AG04449 (cell line): ENCODE measurements at places on chromosomes 7 and 10.
A peak's percentile ranks its signal among the peaks of the same experiment; 100 is the strongest.

DNA sequence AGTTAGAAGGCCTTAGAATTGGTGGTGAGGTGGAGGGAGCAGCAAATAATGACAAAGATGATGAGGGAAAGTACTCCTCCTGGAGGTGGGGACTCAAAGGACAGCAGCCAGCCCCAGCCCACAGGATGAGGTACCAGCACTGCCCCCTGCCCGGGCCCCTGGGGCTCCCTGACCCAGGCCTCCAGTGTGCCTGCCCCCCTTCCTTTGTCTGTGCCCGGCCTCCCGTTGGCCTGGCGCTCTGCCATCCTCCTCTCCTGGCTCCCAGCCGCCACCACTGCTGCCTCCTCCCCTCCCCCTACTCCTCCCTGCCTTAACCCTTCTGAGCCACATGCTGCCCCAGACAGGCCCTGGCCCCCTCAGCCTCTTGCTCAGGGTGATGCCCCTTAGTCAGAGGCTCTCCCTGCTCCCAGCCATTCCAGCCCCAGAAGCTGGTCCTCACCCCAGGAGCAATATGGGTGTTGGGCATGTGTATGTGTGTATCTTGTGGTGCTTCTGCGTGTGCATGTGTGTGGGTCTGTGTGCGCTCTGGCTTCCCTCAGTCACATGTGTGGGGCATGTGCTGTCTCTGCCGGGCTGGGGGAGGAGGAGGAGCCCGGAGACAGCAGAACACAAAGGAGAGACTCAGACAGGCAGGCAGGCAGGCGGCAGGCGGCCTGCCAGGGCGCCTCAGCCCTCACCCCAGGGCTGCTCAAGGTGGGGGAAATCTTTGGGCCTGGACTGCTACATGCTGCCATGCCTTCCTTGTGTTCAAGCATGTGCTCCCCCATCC, 2.6 kb downstream of the LDB1 start:
- no peak for DNase-seq

- no peak for DNase-seq
These were observed 227.8 kb downstream of the CELF2 start for GRCh38 chr10:11245510-11245909.

- peak; percentile 38 for DNase-seq
These were observed 12.2 kb downstream of the CCDC6 start for GRCh38 chr10:59894114-59894513.

DNA sequence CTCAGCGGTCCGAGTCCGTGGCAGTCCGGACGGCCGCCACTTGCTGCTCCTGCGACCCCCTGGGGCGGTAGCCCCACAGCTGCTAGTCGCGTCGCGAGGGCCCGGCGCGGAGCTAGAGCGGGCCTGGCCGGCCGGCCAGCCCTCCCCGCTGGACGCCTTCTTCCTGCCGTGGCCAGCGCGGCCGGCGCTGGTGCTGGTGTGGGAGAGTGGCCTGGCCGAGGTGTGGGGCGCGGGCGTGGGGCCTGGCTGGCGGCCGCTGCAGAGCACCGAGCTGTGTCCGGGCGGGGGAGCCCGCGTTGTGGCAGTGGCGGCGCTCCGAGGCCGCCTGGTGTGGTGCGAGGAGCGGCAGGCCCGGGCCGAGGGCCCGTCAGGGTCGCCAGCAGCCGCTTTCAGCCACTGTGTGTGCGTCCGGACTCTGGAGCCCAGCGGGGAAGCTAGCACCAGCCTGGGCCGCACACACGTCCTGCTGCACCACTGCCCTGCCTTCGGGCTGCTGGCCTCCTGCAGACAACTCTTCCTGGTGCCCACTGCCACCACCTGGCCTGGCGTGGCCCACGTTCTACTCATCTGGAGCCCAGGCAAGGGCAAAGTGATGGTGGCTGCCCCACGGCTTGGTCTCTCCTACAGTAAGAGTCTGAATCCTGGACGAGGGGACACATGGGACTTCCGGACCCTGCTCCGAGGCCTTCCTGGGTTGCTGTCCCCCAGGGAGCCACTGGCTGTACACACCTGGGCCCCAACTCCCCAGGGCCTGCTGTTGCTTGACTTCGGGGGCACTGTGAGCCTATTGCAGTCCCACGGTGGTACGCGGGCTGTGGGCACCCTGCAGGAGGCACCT, 631 bp downstream of the HPS6 start:
- no peak for DNase-seq

DNA sequence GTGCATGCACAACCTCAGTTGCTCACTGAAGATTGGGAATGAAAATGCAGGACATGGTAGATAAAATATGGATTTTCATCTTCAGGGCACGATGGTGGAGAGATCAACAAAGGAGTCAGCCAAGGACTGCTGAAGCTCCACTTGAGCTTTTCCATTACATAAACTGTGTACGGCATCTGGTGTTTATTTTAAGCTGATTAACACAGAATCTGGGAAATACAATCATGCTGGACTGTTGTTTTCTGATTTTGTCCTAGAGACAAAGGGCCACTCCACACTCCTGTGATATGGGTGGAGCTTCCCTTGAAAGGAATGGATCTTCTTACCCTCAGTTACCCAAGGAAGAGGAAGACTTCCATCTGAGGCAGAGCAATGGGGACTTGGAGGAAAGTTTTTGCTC, 120.6 kb downstream of the SAMD9 start:
- no peak for DNase-seq

DNA sequence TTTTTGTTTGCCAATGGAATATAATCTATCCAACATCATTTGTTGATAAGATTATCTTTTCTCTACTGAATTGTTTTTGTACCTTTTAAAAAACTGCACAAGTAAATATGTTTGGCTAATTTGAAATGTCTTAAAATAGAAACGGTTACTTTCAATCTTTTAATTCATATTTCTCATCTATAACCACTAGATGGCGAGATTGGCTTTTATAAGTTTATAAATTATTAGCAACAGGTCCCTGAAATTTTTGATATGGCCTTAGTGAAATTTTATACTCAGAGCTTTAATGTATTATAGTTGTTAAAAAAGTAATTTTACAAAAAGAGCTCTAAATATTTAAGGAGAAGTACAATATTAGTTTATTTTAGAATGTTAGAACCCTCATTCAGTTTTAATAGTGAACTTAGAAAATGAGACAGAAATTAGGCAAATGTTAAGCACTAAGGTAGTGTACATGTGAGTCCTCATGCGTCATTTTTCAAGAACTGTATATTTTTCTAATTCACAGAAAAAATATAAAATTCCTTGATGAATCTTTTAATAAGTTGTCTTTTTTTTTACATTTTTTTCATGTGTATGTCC, 592.5 kb downstream of the ARL4A start:
- DNase-seq = no peak

DNA sequence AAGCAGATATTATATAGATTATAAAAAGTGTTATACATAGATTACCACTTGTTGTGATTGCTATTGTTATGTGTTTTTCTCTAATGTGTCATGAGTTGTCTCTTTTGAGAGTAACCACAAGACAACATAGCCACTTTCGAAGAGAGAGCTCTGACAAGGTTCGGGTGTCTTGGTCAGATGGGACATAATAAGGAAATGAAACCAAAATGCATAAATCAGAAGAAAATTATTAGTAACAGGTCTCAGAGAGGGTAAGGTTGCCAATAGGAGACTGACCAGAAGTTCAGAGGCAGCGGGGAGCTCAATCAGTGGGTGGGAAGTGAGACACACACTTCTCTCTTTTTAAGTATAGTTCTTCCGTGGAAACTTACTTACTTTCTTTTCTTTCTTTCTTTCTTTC, 639.2 kb upstream of the POT1 start:
- no peak for DNase-seq

- no peak for DNase-seq
These were observed 4.4 kb upstream of the ITGB8 start for GRCh38 chr7:20326342-20326741.

- no peak for DNase-seq
These were observed 153.1 kb upstream of the MEOX2 start for GRCh38 chr7:15839416-15840100.

DNA sequence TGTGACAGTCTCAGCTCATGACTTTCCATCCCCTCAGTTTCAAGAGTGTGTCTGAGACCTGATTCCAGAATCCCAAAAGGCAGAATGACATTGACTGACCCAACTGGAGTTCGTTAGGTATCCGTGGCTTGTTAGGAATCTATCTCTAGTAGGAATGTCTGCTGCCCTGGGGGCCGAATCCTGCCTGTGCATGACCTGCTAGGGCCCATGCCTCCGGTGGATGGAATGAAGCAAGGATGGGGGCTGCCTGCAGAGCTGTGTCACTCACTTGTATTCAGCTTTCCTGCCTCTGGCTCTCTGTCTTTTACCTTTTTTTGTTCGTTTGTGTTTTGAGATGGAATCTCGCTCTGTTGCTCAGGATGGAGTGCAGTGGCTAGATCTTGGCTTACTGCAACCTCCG, 129.5 kb downstream of the SDK1 start:
- DNase-seq = no peak

- no peak for DNase-seq
These were observed 305.1 kb downstream of the RPS24 start for GRCh38 chr10:78338717-78339116.

GRCh38 chr10:34698979-34699378, 116.1 kb downstream of the PARD3 start:
- DNase-seq = no peak

- no peak for DNase-seq
These were observed 46.0 kb downstream of the RASGEF1A start for GRCh38 chr10:43220657-43221418.

GRCh38 chr7:94971051-94971867, 63.9 kb downstream of the PPP1R9A start:
- no peak for DNase-seq

GRCh38 chr10:3676564-3676963, 108.4 kb downstream of the KLF6 start:
- DNase-seq = no peak

DNA sequence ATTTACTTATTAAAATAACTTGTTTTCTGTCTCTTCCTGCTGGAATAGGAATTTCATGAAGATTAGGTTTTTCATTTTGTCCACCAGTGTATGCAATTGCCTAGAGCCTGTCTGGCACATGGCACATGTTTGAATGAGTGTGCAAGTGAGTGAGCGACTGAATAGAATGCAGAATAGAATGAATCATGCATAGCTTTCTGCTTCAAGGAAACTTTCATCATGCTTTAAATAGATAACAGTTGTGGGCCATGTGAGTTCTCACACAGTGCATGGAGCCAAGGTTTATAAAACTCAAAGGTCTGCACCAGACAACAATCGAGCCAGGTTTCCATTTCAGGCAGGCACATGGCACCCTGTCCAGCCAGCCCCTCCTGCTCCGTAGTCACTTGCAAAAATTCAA, 74.2 kb upstream of the HECW1 start:
- DNase-seq = peak; percentile 63

DNA sequence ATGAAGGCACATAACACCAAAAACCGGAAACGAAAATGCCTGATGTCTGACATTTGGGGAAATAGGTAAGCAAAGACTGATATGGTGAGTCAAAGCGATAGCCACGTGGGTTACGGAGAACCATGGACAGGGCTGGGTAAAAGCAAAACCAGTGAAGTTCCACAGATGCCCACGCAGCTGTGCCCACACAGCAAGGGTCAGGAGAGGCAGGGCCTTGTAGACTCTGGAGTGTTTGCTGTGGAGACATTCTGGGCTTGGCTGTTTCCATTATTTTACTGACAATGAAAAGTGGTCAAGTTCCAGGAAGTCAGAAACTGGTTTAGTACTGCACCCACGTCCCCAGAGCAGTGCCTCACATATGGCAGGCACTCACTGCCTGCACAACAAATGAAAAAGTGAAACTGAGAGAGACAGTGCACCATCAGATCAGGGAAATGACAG, 148.7 kb downstream of the ZMYND11 start:
- no peak for DNase-seq

DNA sequence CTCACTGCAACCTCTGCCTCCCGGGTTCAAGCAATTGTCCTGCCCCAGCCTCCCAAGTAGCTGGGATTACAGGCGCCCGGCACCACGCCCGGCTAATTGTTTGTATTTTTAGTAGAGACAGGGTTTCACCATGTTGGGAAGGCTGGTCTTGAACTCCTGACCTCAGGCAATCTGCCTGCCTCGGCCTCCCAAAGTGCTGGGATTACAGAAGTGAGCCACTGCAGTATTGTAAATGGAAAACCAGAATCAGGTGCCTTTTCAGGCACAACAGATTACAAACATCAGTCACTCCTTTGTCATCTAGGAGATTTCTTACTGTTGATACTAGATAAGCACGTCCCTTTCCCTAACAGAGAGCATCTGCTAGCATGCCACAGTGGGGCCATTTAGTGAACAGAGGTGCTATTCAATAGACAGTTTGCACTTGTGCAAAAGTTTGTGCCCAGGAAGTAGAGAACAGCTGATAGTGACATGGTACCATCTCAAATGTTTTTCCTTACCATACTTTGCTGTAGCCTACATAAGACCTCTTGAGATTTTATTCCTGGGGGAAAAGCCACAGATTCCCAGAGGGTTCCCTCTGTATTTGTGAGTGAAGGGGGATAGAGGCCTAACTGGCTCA, 24.5 kb upstream of the WAC start:
- DNase-seq = no peak

DNA sequence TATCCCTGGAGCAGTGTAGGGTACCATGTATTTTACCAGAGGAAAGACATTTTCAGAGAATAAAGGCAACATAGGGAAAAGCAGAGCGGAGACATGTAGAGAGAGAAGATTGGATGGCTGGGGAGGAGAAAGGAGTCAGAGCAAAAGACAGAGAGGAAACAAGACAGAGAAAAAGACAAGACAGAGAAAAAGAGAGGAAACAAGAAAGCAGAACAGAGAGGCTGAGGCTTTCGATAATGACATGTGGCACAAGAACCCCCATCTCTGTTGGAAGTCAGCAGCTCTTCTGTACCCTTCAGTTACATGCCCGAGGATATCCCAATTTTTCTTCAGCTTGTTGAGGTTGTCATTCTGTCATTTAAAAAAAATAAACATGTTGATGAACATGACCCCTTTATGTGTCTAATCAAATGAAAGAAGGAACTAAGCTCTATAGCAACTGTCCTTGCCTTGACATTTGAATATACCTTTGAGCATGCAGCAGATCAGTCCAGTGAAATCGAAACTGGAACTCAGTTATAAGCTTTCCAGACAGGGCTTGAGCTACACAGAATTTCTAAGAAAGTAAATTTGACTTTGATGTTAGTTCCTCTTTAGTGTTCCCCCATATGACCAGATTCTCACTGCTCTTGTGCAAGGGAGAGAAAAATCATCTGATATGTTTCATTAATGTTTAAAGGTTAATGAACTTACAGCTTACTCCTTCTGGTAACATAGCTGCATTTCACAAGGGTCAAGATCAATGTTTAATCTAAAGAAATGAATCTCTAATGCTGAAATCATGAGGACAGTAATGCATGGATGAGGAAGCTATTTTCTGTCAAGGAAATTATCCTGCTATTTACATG, 75.1 kb upstream of the SP4 start:
- DNase-seq = no peak

DNA sequence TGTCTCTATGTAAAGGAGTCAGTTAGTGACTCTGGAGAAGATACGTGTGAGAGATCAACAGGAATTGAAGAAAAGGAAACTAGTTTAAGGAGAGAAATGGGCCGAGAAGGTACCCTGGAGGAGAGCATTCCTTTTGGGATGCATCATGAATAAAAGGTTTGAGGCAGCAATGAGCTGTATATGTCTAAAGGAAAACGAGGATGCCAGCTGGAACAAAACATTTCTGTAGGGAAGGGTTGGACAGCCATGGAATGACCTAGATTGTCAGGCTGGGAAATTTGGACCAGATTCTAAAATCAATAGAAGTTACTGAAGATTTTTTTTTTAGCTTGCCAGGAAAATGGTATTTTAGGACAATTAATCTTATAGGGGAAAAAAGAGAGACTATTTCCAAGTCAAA, 17.2 kb upstream of the MPP7 start:
- no peak for DNase-seq
